Upper lobe of left lung (tissue), 6 donors: ENCODE measurements at places on chromosomes 1 and 21. TPM values are rescaled to one million over a fixed set of nuclear protein-coding genes. Genes with fewer than 3 reads are reported as not detected.

DNA sequence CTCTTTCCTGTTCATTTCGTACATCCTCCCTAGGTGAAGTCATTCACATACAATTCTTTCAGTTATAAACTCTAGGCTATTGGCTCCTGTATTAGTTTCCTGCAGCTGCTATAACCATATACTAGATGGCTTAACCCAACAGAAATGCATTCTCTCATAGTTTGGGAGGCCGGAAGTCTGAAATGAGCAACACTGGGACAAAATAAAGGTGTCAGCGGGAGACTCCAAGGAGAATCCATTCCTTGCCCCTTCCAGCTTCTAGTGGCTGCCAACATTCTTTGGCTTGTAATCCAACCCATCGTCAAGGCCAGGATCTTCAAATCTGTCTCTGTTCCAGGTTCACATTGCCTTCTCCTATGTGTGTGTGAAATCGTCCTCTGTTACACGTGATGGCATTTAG is 71.3 kb downstream of the TOR3A start:
- no peak overlapping the region for H3K27ac ChIP-seq
- no peak overlapping the region for H3K4me3 ChIP-seq
- no peaks in the 10 kb centered on the region for H3K27me3 ChIP-seq
- DNase-seq = no peak
- no peaks in the 10 kb centered on the region for H3K4me1 ChIP-seq

DNA sequence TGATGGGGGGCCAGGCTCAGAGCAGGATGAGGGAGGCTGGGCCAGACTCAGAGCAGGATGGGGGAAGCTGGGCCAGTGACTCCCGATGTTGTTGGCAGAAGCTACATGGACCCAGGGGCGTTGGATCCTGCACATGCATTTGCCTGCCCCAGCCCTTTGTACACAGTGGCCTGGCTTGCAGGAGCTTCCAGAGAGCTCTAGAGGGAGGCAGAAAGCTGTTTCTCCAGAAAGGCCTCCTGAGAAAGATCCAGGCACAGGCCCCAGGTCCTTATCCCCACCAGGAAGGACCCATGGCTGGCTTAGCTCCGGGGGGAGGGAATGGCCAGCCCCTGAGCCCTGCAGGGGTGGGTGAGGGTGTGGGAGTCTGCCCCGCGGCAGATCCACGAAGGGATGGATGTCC is 106.6 kb upstream of the ACTRT2 start:
- no peak overlapping the region for H3K4me3 ChIP-seq
- H3K4me1 ChIP-seq = no peaks in the 10 kb centered on the region
- no peaks in the 10 kb centered on the region for H3K36me3 ChIP-seq
- DNase-seq = peak; percentile 13
- no peaks in the 10 kb centered on the region for H3K27me3 ChIP-seq
- no peak overlapping the region for H3K27ac ChIP-seq

GRCh38 chr1:3315399-3316339 is 138.8 kb upstream of the ARHGEF16 start:
- H3K27me3 ChIP-seq = no peaks in the 10 kb centered on the region
- H3K4me3 ChIP-seq = no peak overlapping the region
- no peak overlapping the region for H3K27ac ChIP-seq
- no peak for DNase-seq
- no peaks in the 10 kb centered on the region for H3K36me3 ChIP-seq
- H3K4me1 ChIP-seq = peaks cover 29% of the 10 kb centered on the region

GRCh38 chr21:39837861-39838359 is 29.3 kb upstream of the PCP4 start:
- no peaks in the 10 kb centered on the region for H3K4me1 ChIP-seq
- DNase-seq = no peak
- H3K4me3 ChIP-seq = no peak overlapping the region
- H3K36me3 ChIP-seq = no peaks in the 10 kb centered on the region
- no peaks in the 10 kb centered on the region for H3K27me3 ChIP-seq

HES2 gene
- total RNA-seq = 8.2 TPM

DNA sequence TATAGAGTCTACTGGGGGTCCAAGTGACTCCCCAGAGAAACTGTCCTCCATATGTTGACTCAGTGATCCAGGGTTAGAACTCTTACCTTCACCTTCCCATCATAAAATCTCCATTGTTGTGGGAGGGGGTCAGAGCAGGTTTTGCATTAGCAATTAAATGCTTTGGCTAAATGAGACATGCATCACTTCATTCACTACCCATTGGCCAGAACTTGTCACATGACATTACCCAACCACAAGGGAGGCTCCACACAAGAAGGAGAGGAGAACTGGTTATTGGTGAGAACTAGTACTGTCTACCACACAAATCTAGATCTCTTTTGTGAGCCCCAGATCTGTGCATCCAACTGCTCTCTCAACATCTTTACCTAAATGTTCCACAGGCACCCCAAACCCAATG is 4.2 kb upstream of the C1orf162 start:
- H3K27ac ChIP-seq = no peak overlapping the region
- peaks cover 6% of the 10 kb centered on the region for H3K36me3 ChIP-seq
- DNase-seq = no peak
- H3K27me3 ChIP-seq = no peaks in the 10 kb centered on the region
- H3K4me3 ChIP-seq = no peak overlapping the region
- H3K4me1 ChIP-seq = peaks cover 7% of the 10 kb centered on the region

- peaks cover 13% of the 10 kb centered on the region for H3K4me1 ChIP-seq
- peaks cover 38% of the 10 kb centered on the region for H3K36me3 ChIP-seq
- no peak for DNase-seq
- no peaks in the 10 kb centered on the region for H3K27me3 ChIP-seq
- no peak overlapping the region for H3K4me3 ChIP-seq
Measured at GRCh38 chr1:9107136-9107535, 21.8 kb downstream of the GPR157 start.

BCAN gene
- 0.11 TPM for total RNA-seq

- H3K27me3 ChIP-seq = no peaks in the 10 kb centered on the region
- DNase-seq = no peak
- no peak overlapping the region for H3K4me3 ChIP-seq
- no peaks in the 10 kb centered on the region for H3K36me3 ChIP-seq
- no peak overlapping the region for H3K27ac ChIP-seq
Measured at GRCh38 chr1:85049735-85050166, 1.5 kb upstream of the MCOLN3 start.

DNA sequence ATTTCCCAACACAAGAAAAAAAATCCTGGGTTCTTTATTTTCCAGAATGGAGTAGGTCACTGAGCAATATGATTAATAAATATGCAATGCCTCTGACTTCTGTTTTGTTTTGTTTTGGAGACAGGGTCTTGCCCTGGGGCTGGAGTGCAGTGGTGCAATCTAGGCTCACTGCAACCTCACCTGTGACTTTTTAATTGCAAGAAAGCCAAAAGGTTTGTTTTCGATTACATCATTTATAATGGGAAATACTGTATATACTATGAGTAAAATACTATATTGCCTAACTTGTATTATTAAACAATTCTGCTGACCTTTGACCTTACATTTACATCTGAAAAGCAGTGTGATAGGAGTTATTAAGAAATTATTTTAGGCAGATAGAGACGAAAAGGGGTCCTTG is 11.6 kb upstream of the CD46 start:
- no peaks in the 10 kb centered on the region for H3K36me3 ChIP-seq
- no peak for DNase-seq
- H3K27ac ChIP-seq = no peak overlapping the region
- H3K4me1 ChIP-seq = no peaks in the 10 kb centered on the region
- H3K27me3 ChIP-seq = no peaks in the 10 kb centered on the region

DNA sequence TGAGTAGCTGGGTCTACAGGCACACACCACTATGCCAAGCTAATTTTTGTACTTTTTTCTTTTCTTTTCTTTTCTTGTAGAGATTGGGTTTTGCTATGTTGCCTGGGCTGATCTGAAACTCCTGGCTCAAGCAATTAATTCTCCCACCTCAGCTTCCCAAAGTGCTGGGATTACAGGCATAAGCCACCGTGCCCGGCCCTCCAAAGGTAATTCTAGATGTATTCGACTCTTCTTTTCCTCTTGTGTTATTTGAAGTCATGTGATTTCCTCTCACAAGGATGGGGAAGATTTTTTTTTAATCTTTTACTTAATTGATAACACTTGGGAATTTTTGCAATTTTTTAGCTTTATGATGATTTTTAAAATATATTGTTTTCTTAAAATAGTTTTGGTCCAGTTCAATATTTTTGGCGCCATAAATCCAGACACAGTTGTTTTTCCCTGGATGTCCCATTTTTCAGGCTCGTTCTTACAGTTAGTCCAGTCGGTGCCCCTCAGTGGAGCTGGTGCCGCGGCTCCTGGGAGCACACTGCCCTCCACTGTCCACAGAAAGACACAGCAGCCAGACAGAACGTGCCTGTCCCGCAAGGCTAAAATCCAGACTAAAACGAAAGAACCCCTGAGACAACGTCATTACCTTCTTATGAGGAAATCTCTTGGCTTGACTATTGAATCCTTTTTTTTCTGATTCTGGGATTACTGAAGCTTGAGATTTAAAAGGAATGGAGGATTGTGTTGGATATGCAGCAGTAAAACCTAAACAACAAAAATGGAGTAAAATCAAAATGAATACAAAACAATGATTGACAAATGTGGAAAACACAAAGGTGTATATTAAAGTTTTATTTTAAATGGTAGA is 22.4 kb downstream of the STPG1 start:
- H3K27ac ChIP-seq = peak overlapping the region; percentile 60
- no peaks in the 10 kb centered on the region for H3K27me3 ChIP-seq
- peak; percentile 85 for DNase-seq
- peaks cover 37% of the 10 kb centered on the region for H3K4me1 ChIP-seq
- peak overlapping the region; percentile 4 for H3K4me3 ChIP-seq
- H3K36me3 ChIP-seq = no peaks in the 10 kb centered on the region

DNA sequence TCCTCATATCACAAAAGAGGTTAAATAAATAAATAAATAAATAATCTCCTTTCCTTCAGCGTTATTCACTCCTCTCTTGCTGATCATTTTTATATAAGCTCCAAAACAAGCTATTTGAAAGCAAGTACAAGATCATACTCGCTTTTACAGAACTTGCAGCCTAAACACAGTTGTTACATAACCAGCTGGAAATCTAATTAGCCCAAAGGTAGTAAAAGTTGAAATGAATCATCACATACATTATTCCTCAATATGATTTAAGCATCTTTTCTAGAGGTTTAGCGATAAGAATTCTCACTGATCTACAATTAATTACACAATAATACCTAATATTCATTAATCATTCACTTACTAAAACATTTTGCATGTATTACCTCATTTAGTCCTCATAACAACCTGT is 160.2 kb downstream of the COP1 start:
- no peak for DNase-seq
- H3K36me3 ChIP-seq = peaks cover 12% of the 10 kb centered on the region
- no peak overlapping the region for H3K4me3 ChIP-seq
- no peak overlapping the region for H3K27ac ChIP-seq

DNA sequence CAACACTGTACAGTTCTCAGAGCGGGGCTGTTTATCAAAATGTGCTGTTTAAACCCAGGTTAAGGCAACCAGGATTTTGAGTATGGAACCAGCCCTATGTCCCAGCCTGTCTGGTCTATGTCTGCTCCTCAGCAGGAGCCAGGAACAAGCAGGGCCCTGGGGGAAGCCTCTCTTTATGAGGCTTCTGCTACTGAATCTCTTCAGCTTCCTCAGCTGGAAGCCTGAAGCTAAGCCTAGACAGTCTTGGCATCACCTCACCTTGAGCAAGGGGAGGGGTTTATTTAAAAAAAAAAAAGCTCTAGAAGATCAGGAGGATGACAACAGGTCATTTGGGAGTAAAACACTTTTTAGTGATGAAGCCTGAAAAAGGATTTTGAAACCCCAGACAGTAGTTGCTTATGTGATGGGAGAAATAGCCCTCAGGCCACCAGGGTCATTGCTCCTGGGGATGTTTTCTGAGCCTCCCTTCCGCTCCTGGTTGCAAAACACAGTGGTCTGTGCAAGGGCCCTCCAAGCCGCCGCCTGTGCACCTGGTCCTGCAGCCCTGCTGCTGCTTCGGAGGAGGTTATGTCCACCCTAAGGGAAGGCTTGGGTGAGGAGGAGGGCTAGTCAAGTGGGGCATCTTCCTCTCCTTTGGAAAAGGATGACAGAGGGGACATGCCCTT is 21.8 kb upstream of the GRHL3 start:
- no peak for DNase-seq
- no peaks in the 10 kb centered on the region for H3K36me3 ChIP-seq
- no peak overlapping the region for H3K4me3 ChIP-seq
- no peak overlapping the region for H3K27ac ChIP-seq
- H3K4me1 ChIP-seq = peaks cover 20% of the 10 kb centered on the region

DNA sequence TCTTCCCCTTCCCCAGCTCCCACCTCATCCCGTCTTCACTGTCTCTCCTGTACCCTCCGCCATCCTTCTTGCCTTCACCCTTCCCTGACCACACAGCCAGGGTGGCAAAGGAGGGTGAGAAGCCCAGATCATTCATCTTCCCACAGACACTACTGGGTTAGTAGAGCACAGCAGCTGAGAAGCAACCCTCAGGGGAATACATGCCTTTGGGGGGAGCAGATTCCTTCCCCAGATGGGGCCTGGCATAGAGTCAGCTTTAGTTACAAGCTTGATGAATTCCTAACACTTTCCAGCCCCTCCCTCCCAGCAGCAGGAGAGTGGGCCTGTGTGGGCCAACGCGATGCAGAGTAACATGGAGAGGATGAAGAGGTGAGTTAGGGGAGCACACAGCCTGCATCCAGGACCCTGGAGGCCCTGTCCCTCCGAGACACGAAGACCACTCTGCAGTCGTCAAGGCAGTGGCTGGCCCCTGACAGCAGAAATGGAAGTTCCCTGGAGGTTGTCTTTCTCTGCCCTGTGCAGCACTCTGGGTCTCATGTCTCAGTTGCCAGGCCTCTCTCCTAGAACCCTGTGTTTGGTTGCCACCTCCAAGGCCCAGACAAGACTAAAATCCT is 8.8 kb upstream of the BTG2 start:
- no peak overlapping the region for H3K4me3 ChIP-seq
- no peak overlapping the region for H3K27ac ChIP-seq
- peaks cover under 1% of the 10 kb centered on the region for H3K4me1 ChIP-seq
- H3K36me3 ChIP-seq = no peaks in the 10 kb centered on the region

DNA sequence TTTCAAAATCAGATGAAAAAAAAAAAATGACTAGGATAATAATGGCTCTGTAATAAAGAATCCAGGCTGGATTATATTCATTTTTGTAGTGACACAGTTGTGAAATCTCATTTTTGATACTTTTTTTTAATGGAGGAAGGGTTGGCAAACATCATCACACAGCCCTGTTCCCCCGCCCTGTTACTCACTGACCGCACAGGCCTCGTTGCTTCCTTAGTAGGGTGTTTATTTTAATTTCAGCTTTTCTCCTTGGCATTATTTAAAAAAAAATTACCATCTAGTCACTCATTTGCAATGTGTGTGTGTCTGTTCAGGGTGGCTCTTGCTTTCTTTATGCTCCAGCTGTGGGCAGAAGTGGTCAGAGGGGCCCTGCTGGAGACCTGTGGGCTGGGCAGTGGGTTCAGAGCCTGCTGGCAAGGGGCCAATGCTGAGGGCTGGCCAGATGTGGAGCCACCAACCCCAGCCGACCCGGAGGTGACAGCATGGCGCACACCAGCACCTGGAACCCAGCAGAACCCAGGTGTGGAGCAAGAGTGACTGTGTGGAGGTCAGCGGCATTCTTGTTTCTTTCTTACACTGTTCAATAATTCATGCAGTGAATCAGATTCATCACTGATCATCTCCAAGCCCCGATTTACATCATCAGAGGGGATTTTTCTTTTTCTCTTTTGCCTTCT is 44.6 kb downstream of the ZSCAN20 start:
- no peaks in the 10 kb centered on the region for H3K4me1 ChIP-seq
- H3K4me3 ChIP-seq = no peak overlapping the region
- H3K36me3 ChIP-seq = no peaks in the 10 kb centered on the region
- no peaks in the 10 kb centered on the region for H3K27me3 ChIP-seq
- DNase-seq = no peak

LYPD8 gene
- not detected for total RNA-seq
